H9 (cell line): ENCODE measurements at places on chromosomes 7 and 10. TPM values are rescaled to one million over a fixed set of nuclear protein-coding genes. Genes with fewer than 3 reads are reported as not detected.

- peaks cover 41% of the 10 kb centered on the region for H3K36me3 ChIP-seq
- no peak for DNase-seq
- no peaks in the 10 kb centered on the region for H3K27me3 ChIP-seq
These were observed 236.1 kb downstream of the BUB3 start for GRCh38 chr10:123390332-123390731.

Gene GPR26
- 0.07 and 0.09 TPM in 2 replicates for total RNA-seq

DNA sequence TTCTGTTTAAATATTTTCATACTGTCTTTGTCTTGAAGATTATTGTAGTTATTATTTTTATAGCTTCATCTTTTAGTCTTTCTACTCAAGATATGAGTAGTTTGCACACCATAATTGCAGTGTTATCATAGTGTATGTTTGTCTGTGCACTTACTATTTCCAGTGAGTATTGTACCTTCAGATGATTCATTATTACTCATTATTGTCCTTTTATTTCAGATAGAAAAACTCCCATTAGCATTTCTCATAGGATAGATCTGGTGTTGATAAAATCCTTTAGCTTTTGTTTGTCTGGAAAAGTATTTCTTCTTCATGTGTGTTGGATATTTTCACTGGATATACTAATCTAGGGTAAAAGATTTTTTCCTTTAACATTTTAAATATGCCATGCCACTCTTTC is 646.2 kb upstream of the GRM3 start:
- no peaks in the 10 kb centered on the region for H3K27me3 ChIP-seq
- H3K27ac ChIP-seq = no peak overlapping the region
- H3K36me3 ChIP-seq = no peaks in the 10 kb centered on the region
- no peaks in the 10 kb centered on the region for H3K4me1 ChIP-seq
- no peak overlapping the region for H3K4me3 ChIP-seq
- DNase-seq = no peak

Gene LRMDA
- 1.8 and 2.1 TPM in 2 replicates for total RNA-seq
